Stimulated activated CD8-positive, alpha-beta memory T cell treated with anti-CD3 and anti-CD28 coated beads, Interleukin-4, amount 100 ng/mL, for 1 hour (primary cell): ENCODE measurements at places on chromosomes 3 and 15.

DNA sequence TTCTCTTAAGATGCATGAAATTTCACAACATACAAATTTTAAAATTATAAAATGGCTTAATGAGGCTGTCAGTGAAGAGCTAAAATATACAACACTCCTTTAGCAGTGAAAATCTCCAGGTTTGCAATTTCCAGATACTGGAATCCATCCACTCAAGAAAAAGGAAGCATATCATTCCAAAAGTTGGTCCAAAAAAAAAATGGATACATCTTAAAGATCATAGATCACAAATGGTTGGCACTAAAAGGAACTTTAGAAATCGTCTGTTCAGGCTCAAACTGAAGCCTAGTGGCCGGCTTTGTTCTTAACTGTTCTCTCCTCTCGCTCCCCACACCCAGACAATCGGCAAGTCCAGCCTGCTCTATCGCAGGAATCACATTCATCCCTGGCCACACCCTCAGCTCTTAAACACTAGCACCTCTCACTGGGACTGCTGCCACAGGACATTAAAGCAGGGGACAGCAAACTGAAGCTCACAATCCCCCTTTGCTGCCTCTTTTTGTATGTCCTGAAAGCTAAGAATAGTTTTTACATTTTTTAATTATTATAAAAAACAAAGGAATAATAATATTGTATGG, 130.3 kb upstream of the CDIN1 start:
- no peak for DNase-seq

DNA sequence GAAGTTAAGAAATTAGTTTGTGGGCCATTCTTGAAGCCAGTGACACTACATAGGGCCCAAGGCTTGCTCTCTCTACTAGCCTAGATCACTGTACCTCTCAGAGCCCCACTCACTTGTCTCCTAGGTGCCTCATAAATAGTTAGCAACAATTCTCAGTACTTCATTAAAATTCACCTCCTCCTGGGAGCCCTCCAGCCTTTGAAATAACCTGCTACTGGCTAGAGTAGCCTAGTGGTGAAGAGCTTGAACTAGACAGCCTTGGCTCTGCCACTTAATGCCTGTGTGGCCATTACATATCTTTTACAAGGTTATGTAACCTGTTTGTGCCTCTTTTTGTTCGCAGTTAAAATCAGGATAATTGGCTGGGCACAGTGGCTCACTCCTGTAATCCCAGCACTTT, 89.3 kb downstream of the UBE2E2 start:
- no peak for DNase-seq

DNA sequence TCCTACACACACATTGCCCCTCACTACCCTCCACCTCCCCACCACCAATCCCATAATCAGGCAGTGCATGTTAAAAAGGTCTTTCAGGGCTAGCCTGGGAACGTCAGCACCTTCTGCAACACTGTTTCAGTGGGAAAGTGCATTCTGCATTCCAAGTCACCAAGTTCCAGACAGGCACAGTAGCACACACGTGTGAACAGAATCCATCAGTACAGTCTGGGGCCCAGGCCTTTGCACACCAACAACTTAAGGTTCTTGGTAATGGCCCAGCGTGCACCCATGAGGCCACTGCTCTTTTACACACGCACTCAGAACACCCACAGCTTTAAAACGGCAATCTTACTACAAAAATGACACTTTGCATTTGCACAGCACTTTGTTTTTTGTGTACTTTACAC, 1.2 kb downstream of the ANXA2 start:
- no peak for DNase-seq

DNA sequence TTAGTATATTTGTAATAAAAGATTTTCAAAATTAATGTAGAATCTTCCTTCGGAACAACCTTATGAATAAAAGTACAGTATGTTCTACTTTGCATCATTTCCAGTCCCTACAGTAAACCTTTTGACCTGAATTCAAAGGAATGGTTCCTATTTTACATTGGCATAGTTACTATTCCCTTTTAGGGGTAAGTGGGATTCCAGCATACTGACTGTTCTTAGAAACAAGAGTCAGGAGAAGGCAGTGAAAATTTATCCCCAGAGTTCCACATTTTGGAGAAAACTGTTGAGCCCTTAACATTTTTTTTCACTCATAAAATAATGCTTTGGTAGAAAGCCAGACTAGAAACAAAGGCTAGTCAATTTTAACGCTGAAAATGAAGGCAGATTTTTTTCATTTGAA, 78.1 kb downstream of the P3H2 start:
- no peak for DNase-seq

DNA sequence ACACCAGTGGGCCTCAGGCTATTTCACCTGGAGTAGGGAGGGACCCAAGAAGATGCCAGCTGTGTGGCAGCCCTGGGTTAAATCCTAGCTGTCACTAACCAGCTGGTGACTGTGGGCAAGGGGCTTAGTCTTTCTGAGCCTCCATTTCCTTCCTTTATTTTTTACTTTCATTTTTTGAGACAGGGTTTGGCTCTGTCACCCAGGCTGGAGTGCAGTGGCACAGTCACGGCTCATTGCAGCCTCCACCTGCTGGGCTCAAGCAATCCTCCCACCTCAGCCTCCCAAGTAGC, 108.0 kb upstream of the SMAD3 start:
- DNase-seq: no peak

DNA sequence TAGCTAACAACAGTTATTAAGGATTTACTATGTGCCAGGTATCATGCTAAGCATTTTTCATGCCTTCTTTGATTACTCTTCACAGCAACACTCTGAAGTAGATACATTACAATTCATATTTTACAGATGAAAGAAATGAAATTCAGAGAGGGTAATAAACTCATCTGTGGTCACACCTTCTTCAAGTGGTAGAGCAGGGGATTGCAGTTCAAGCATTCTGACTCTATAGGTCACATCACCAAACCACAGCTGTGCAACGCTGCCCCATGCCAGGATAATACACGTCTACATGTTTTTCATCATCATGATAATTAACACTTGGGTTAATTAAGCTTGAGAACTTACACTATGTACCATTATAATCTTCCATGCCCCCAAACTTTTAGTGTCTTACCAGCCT, 98.5 kb downstream of the LRRC3B start:
- DNase-seq: no peak

DNA sequence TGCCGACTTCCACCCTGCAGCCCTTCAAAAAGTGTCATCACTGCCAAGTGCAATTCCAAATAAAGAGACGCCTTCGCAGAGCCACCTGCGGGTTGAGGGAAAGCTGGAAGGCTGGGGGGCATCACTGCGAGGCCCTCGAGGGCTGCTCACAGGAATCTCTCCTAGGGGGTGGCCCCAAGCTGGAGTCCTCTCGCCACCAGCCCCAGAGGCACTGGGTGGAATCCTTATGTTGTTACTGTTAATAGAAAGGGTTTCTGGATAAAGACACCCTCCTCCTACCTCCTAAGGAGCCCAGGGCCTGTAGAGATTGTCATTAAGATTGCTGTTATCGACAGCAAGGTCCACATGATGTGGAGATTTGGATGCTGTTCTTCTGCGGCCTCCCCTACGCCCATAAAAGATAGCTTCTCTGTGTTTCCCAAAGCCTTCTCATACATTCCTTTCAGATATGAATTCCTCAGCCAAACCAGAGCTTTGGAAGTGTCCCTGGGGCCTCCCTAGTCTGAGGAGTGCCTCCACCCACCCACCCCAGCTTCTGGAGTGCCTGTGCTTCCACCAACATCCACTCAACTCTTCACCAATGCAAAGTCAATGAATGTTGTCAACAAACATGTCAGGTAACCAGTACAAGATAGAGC, 512.7 kb downstream of the SHQ1 start:
- no peak for DNase-seq

- no peak for DNase-seq
These were observed 607 bp downstream of the MRPL47 start for GRCh38 chr3:179603831-179604230.

DNA sequence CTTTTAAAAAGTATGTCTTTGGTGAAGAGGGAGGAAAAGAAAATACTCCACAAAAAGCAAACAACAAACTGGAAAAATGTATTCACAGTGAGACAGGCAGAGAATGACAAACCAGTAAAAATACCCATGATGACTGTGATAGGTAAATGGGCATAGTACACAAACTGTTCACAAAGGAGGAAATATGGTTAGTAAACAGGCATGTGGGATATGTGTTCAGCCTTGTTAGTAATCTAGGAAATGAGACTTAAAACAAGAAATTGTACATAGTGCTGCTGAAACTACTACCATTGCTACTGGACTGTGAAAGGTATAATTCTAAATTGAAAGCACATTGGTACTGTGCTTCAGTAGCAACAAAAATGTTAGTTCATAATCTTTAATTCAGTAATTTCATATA, 50.1 kb downstream of the UBE2E2 start:
- no peak for DNase-seq
